NCI-H1048 (cell line): ENCODE measurements at places on chromosomes 4 and X.

GRCh38 chr4:140681201-140681600, 75.0 kb downstream of the TBC1D9 start:
- DNase-seq = no peak

- no peak for DNase-seq
Observed at GRCh38 chr4:22245294-22245693, 270.6 kb downstream of the ADGRA3 start.

DNA sequence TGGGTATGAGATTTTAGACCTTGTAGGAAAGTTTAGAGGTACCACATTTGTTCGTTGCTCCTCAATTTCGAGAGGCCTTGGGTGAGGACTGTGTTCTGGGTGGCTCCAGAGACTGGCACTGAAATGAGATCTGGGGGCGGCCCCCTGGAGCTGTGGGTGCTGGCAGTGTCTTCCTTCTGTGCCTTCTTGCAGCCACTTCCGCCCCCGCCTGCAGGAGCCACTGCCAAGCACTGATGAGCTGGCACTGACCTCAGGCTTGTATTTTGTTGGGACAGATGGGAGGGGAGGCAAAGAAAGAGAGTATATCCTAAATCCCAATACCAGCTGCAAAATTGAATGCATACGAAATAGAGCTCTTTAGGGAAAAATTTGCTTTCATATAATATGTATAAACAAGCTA, 64.5 kb upstream of the CLDN34 start:
- no peak for DNase-seq

- DNase-seq = no peak
Observed at GRCh38 chr4:104421566-104421965, 73.1 kb downstream of the CXXC4 start.

GRCh38 chrX:131874300-131874699, 148.8 kb upstream of the STK26 start:
- no peak for DNase-seq

DNA sequence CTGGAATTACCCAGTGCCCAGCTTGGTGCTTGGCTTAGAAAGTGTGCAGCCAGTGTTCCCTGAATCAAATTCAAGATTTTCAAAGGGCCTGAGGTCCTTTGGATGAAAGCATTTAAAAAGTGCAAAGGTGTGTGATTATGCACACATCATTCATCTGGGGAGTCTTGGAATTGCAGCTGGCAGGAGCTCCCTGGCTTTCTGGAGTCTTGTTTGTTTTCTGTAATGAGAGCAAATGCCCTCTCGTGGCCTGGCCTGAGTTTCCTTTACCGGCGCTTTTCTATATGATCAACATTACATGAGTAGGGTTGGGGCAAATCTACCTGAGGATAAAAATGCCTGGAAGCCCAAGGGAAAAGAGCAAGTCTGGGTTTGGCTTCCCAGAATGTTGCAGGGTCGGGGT, 24.6 kb upstream of the SORCS2 start:
- no peak for DNase-seq

DNA sequence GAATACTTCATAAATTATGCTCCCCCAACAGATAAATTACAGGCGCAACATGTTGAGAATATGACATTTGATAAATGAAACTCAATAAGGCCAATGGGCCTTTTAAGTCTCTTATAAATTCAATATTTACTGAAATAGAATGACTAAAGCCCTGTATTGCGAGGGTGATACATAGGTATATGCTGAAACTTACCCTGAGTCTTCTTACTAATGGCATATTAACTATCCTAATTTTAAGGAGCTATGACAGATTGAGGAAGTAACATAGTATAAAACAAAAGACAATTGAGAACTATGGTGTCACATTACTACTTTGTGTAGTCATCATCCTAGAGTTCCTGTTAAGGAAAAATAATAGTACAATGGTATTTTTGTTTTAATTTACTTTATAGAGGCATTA, 440.7 kb downstream of the IL15 start:
- no peak for DNase-seq

GRCh38 chr4:183867247-183867646, 37.9 kb upstream of the STOX2 start:
- DNase-seq = no peak

GRCh38 chrX:23637187-23637586, 30.1 kb upstream of the PRDX4 start:
- DNase-seq = no peak

- DNase-seq = no peak
Observed at GRCh38 chr4:106801386-106801785, 234.7 kb downstream of the DKK2 start.

- no peak for DNase-seq
Observed at GRCh38 chr4:24775032-24775605, 20.3 kb upstream of the SOD3 start.

GRCh38 chrX:30570505-30570904, 7.1 kb downstream of the TASL start:
- DNase-seq = no peak

DNA sequence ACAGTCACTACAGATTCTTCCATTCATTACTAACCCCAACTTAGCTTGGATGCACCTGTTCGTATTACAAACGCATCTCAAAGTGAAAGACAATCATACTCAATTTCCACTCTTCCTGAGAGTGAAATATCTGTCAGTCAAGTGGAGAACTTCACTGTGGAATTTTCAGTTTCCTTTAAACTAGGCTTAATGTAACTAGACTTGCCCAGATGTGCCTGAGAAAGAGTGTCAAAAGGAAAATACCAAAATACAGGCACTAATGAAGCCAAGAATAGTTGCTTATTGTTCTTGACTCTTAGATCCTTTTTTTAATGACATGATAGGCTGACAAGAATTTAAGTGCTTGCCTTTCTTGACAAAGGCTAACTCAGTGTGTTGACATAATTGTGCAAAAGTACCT, 72.4 kb upstream of the NR3C2 start:
- no peak for DNase-seq

DNA sequence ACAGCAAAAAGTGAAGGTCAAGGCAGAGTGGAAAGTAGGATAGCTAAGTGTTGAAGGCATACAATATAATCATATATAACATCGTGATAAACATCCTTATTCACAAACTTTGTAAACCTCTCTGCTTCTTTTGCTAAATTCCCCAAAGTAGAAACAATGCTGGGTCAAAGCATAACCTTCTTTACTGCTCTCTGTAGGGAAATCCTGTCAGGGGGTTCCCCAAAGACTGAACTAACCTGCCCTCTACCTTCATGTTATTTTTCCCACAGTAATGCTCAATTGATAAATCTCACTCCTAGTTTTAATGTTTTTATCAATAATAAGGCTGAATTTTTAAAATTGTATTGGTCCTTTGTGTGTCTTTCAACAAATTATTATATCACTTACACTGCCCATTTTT, 55.7 kb downstream of the DCHS2 start:
- DNase-seq = no peak

- DNase-seq = no peak
Observed at GRCh38 chr4:85039526-85039925, 73.0 kb upstream of the WDFY3 start.

- no peak for DNase-seq
Observed at GRCh38 chr4:1307951-1308735, 18.5 kb downstream of the MAEA start.

DNA sequence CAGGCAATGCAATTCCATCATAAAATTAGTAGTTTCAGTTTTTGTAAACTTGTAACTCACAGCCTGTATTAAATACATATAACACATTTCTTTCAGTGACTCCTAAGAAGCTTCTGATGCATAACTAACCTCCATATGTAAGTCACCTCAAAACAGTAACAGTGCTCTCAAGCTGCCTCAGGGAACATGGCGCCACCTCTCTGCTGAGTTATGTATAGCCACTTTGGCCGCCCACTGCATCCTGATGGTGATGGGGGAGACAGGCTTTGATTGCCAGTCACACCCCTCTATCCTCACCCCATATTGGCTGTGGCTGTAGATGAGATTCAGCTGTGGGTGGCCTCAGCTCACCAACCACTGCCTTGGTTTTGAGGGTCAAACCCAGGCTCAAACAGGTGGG, 54.3 kb downstream of the LRBA start:
- DNase-seq = no peak

DNA sequence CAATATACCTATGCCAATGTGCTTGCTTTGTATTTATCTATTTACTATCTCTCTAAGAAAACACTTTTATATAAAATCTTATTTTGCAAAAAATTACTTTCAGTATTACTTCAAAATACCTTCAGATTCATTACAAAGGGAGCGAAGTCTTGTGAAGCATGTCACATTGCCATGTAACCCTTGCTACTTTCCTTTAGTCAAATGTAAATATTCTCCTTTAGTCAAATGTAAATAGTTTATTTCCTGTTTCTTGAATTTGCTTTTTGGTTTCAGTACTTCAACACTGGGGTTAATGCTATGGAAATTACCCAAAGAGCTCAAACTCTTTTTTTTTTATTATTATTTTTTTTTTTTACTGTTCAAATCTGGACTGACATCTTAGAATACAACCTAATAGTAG, 383.3 kb downstream of the GRXCR1 start:
- DNase-seq = no peak

DNA sequence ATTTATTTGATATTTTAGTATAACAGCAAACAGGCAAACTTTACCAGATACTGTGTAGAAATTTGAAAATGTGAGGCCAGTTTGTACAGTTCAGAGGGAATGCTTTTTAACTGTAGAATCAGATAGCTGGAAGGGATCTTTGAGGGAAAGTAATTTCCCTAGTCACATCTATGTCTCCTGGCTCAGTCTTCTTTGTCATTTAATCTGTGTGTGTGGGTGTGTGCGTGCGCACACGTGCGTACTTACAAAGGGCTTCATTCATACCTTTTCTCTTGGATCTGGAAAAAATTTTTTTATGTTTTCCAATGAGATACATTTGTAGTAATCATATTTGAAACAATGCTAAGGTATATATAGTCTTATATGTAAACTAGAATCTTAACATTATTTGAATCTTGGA, 44.6 kb downstream of the IL13RA1 start:
- DNase-seq = peak; percentile 29
